ENCODE measurements at places on chromosomes 1 and 21.

DNA sequence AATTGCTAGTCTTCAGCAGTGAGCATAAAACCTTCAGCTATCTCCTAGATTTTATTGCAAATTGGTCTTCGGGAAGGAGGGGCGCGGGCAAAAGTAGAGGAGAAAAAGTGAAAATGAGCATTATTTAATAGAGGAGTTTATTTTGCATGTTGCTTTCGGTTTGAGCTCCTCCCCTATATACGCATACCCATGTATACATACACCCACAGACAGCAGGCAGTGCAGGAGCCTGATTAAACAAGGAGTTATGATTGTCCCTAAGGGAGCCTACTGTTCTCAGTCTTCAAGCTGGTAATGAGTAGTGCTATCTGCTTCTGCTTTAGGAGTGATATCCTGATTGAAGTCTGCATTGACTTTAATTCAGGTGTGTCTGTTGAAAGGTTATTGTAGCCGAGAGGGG, 133.8 kb downstream of the SPATA46 start:
- no peak for DNase-seq

GRCh38 chr1:42822800-42823392, 5.7 kb upstream of the SVBP start:
- no peak for DNase-seq

DNA sequence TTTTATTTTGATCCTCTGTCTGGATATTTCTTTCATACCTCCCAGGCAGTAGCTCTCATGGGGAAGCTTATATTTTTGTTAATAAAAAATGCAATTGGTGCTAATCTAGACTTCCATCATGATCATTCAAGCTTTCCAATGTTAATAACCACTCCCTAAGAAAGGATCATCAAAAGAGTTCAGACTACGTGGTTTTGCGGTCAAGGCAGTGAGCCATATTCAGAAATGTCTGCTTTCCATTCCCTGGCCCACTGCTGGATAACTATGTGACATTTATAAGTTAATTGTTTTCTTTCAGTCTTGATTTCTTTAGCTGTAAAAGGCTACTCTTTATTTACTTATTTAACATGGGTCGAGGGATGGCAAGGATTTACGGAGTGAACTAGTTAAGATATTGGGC, 414.6 kb downstream of the LMO4 start:
- no peak for DNase-seq

- no peak for DNase-seq
Observed at GRCh38 chr1:51341876-51342496, 11.6 kb upstream of the TTC39A start.

DNA sequence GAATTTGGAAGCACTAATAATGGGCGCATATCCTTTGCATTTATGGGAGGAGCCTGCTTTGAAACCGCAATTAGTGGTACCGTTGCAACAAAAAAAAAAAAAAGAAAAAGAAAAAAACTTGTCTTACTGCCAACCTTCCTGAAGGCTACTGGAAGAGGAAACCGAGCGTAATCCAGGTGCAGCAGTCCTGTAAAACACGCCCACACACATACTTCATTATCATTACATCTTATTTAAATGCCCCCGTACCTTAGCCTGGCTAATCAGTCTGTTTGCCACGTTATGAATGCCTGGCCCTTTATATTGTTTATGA, 686 bp upstream of the ZNF281 start:
- DNase-seq = no peak

GRCh38 chr1:39317111-39317510, 112.6 kb downstream of the MACF1 start:
- DNase-seq = no peak

- no peak for DNase-seq
Observed at GRCh38 chr1:76055987-76056386, 18.6 kb upstream of the ST6GALNAC3 start.

- DNase-seq = peak; percentile 57
Observed at GRCh38 chr1:192794768-192795035, 14.1 kb upstream of the RGS2 start.
